ENCODE measurements at places on chromosomes 16 and 17.
A peak's percentile ranks its signal among the peaks of the same experiment; 100 is the strongest.

DNA sequence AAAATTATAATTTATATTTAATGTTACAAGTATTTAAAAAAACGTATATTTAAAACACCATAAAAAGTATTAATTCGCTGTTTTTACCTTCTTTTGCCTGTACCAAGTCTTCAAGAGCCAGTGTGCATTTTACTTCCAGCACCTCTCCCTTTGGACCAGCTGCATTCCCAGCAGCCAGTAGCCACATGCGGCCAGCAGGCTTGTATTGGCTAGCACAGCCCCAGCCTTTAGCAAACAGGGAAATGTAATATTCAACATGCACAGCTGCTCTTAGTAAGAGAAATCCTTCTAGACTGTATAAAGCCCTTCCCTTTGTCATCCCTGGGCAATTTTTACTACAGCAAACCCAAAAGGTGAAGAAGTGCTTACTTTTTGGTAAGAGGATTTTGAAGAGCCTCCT lies 6.6 kb downstream of the DHODH start:
- DNase-seq = no peak

- DNase-seq = peak; percentile 75
These were observed 13.6 kb downstream of the ZC3H7A start for GRCh38 chr16:11783319-11784037.

- DNase-seq = no peak
These were observed 788 bp downstream of the METTL22 start for GRCh38 chr16:8622315-8622656.

GRCh38 chr16:66342294-66342900 lies 24.1 kb upstream of the CDH5 start:
- peak; percentile 49 for DNase-seq

- no peak for DNase-seq
These were observed 101.2 kb downstream of the ZNF423 start for GRCh38 chr16:49754495-49755312.

- DNase-seq = no peak
These were observed 33.1 kb downstream of the ZNF423 start for GRCh38 chr16:49822649-49823370.

- peak; percentile 43 for DNase-seq
These were observed 46.0 kb upstream of the ERCC4 start for GRCh38 chr16:13873835-13874438.

DNA sequence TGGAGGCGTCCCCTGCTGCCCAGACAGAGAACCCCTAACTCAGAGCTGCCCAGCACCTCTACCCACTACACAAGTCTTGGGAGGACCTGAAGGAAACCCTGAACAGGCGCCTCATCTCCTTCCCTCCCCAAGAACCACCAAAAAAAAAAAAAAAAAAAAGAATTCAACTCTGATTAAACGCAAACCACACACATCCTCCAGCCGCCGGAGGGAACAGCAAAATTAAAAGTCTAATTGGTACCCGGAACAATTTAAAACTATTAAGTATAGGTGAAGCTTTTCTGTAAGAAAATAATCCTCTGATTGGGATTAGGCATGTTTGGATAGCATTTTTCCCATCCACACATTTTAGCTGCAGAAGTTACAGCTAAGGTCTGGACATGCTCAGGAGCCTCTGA lies 202.7 kb downstream of the ZNF423 start:
- DNase-seq = no peak

DNA sequence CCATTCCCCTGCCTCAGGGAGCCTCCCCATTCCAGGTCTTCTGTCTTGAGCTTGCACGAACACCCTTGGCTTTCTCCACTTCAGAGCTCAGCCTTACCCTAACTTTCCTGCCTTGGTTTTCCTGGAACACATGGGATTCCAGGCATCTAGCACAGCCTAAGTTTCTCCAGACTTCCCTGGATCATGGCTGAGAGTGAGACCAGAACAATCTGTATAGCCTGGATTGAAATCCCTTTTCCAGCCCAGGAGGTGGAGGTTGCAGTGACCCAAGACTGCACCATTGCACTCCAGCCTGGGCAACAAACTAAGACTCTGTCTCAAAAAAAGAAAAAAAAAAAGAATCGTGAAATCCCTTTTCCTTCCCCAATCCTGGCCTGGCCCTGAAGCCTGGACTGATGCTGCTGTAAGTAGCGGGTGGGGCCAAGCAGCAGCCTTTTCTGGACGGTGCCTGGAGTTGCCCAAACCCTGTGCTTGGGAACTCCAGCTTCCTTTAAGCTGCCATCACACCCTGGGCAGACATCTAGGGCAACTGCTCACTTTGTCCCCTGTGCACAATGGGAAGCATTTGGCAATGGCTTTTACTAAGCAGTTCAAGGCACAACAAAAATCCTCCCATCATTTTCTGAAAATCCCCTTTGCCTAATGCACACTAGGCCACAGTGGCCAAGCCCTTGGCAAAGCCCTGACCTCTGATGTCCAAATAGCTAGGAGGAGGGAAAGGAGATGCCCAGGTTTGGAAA lies 12.0 kb upstream of the SLC16A5 start:
- DNase-seq = no peak

DNA sequence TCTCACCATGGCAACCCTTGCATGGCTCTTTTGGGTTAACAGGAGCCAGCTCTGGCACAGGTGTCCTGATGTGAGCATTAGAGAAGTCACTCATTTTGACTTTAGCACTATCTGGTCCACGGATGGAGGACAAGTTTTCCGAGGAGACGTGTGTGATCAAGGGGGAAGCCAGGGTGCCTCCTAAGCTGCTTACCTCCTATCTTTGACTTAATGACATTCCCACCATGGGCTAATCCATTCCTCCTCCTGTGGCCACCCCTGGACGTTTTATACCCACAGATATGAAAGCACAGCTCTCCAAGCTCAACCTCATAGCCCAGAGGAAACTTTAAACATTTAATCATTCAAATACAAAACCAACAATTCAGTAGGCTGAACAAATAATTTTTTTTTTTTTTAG lies 18.8 kb downstream of the MPP2 start:
- DNase-seq = no peak

DNA sequence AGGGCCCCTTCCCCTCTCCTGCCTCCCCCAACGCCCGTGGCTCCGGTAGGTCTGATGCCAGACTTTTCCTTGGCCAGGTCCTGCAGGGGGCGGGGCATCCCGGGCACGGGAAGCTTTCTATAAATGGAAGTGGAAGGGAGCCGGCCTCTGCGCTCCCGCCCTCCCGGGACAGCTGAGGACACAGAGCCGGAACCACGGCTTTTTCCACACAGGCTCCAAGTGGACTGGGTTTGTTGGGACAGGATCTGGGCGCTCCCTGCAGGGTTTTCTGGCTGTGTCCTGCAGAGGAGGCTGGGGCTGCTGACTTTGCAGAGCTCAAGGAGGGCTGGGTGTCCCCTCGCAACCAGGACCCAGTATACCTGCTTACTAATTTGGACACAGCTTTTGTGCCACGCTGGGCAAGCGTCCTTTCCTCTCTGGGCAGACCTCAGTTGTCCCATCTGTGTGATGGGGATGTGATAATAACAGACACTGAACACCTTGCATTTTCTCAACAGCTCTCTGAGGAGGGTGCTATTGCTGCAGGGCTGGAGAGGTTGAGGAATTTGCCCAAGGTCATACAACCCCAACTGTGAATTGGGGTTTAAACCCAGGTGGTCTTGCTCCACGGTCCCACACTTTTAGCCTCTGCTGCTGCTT lies 1.8 kb downstream of the TNS4 start:
- DNase-seq = peak; percentile 61

DNA sequence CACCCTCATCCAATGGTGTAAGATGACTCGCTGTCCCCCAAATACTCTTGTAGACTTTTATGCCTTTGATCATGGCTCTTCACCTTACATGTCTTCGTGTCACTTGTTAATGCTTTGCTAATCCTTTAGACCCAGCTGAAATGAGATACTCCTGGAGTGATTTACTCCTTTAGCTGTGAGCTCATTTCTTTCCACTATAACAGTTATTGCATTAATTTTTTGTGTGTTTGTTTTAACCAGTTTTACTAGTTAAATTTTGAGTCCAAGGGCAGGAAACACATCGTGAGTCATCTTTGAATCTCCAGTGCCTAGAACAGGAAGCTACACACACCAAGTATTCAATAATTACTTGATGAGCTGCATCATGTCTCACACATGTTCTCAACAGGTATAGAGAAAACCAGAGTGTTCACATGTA lies 6.5 kb upstream of the CTCF start:
- no peak for DNase-seq

GRCh38 chr16:47342055-47342454 lies 118.8 kb downstream of the ITFG1 start:
- no peak for DNase-seq

Measured in SK-MEL-5 (cell line).